ENCODE measurements at places on chromosomes 6 and 20.
A peak's percentile ranks its signal among the peaks of the same experiment; 100 is the strongest.

GRCh38 chr6:128139519-128139918 lies 238.7 kb upstream of the THEMIS start:
- DNase-seq = no peak

GRCh38 chr6:45504947-45505346 lies 127.2 kb upstream of the SUPT3H start:
- no peak for DNase-seq

- no peak for DNase-seq
These were observed 27.2 kb downstream of the GINM1 start for GRCh38 chr6:149593408-149593807.

GRCh38 chr6:143721642-143722041 lies 43.9 kb downstream of the PHACTR2 start:
- no peak for DNase-seq

GRCh38 chr20:57908704-57909630 lies 199.2 kb upstream of the PMEPA1 start:
- DNase-seq = no peak

- no peak for DNase-seq
These were observed 9.9 kb upstream of the SPATS1 start for GRCh38 chr6:44332585-44332984.

GRCh38 chr6:3283241-3283640 lies 24.5 kb downstream of the PSMG4 start:
- no peak for DNase-seq

- DNase-seq = peak; percentile 57
These were observed at the start of gene HLA-DPB1 for GRCh38 chr6:33075568-33076405. HLA-DPB1 (plus strand) TSS chr6:33075990; CDS start chr6:33076042, 52 bp downstream.

All from central memory CD4-positive, alpha-beta T cell (primary cell).